ENCODE measurements at places on chromosomes 4 and X. TPM values are rescaled to one million over a fixed set of nuclear protein-coding genes. Genes with fewer than 3 reads are reported as not detected.

DNA sequence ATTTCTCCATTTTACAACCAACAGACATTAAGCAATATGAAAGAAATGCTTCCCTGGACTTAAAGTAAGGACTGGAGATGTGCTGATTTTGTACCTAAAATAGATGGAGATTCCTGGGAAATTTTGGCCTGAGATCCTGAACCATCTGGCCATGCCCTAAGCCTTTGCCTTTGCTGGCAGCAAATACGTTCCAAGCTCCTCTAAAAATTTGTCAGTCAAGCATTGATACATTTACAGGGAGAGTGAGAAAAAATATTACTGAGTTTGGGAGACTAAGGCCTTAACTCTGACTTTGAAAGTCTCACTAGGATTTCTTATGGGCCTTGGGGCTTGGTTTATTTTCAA is 63.9 kb downstream of the FHDC1 start:
- H3K36me3 ChIP-seq: no peaks in the 10 kb centered on the region
- H3K27me3 ChIP-seq: peaks cover 5% of the 10 kb centered on the region
- H3K27ac ChIP-seq: no peak overlapping the region
- no peak overlapping the region for H3K4me3 ChIP-seq
- DNase-seq: no peak
- H3K4me1 ChIP-seq: no peaks in the 10 kb centered on the region

- no peaks in the 10 kb centered on the region for H3K27me3 ChIP-seq
- no peak for DNase-seq
- no peaks in the 10 kb centered on the region for H3K36me3 ChIP-seq
- no peak overlapping the region for H3K27ac ChIP-seq
- no peaks in the 10 kb centered on the region for H3K4me1 ChIP-seq
Measured at GRCh38 chr4:91990726-91991125, 313.0 kb upstream of the GRID2 start.

GRCh38 chr4:184662236-184662635 is 12.7 kb downstream of the PRIMPOL start:
- no peaks in the 10 kb centered on the region for H3K4me1 ChIP-seq
- H3K27me3 ChIP-seq: no peaks in the 10 kb centered on the region
- no peak for DNase-seq

- no peaks in the 10 kb centered on the region for H3K36me3 ChIP-seq
- DNase-seq: no peak
- no peak overlapping the region for H3K27ac ChIP-seq
- H3K4me1 ChIP-seq: peaks cover 10% of the 10 kb centered on the region
- H3K27me3 ChIP-seq: no peaks in the 10 kb centered on the region
Measured at GRCh38 chr4:54961357-54961975, 163.9 kb downstream of the KDR start.

DNA sequence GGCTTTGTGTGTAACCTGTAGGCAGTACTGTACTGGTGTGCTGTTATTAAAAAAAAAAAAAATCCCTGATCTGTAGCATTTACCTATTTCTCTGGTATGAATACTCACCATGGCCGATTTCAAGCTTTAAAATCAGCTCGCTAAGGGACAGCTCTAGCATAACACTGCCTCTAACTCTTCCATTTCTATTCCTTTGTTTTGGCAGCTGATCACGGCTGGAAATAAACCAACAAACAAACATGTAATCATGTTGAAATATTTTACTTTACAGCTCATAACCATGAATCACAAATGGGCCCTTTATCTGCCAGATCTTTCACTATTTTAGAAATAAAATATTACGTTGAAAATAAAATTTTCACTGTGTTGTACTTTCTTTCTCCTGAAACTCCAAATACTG is 60.5 kb upstream of the IL15 start:
- no peaks in the 10 kb centered on the region for H3K4me1 ChIP-seq
- no peak for DNase-seq
- no peak overlapping the region for H3K27ac ChIP-seq
- H3K36me3 ChIP-seq: no peaks in the 10 kb centered on the region
- H3K27me3 ChIP-seq: no peaks in the 10 kb centered on the region

Gene MTTP
- not detected for total RNA-seq

DNA sequence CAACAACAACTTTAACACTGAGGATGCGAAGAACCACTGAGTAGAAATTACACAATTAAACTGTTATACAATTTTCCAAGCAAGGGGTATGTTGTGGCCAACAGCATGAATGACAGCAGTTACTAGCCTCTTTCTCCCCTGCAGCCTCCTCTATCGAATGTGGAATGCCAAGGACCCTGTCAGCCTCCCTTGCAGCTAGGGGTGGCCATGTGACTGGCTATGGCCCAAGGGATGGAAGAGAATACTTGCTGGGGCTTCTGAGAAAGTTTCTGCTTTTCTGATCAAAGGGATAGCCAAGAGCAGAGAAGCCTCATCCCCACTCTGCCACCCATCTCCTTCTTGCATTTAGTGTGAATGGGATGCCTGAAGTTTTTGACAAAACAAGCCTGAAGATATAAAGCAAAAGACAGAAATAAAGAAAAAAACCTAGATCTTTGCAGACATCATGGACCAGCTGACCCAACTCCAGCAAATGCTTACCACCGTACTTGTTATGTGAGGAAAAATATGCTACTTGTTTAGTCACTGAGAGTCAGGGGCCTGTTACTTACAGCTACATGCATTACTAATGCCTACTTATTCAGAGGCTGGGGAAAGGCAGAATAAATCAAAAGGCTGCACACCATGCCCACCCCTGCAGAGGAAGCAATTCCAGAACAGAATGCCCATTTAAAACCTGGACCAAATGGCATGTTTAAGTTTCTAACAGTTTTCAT is 32.0 kb downstream of the DCTD start:
- H3K36me3 ChIP-seq: peaks cover 47% of the 10 kb centered on the region
- no peak overlapping the region for H3K4me3 ChIP-seq
- no peak overlapping the region for H3K27ac ChIP-seq
- no peak for DNase-seq
- no peaks in the 10 kb centered on the region for H3K27me3 ChIP-seq
- no peaks in the 10 kb centered on the region for H3K4me1 ChIP-seq

- peak overlapping the region; percentile 75 for H3K4me3 ChIP-seq
- no peaks in the 10 kb centered on the region for H3K27me3 ChIP-seq
- H3K4me1 ChIP-seq: peaks cover 25% of the 10 kb centered on the region
- no peak for DNase-seq
Measured at GRCh38 chrX:103919270-103919637, 43.2 kb upstream of the TMSB15B start.

- H3K4me1 ChIP-seq: peaks cover 34% of the 10 kb centered on the region
- no peak overlapping the region for H3K4me3 ChIP-seq
- H3K27ac ChIP-seq: no peak overlapping the region
- no peak for DNase-seq
- no peaks in the 10 kb centered on the region for H3K36me3 ChIP-seq
Measured at GRCh38 chr4:2574863-2575262, 38.4 kb downstream of the FAM193A start.

DNA sequence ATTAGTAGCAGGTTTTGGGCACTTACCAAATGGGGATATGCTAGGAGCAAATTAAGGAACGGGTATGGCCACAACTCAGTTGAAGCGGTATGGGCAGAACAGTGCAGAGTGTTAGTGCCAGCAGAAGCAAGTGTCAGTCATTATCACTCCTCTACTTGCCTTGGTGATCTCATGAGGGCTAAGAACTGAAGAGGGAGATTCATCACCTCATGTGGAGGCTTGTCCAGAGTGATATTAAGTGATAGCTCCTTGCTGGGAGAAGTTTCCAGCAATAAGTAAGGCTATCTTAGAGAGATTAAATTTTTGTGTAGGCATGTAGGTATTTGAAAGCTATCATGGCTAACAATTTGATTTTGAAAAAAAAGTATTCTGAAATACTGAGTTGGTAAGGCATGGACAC is 615.4 kb upstream of the SMIM31 start:
- no peak for DNase-seq
- H3K36me3 ChIP-seq: no peaks in the 10 kb centered on the region
- no peaks in the 10 kb centered on the region for H3K27me3 ChIP-seq
- no peak overlapping the region for H3K4me3 ChIP-seq
- no peak overlapping the region for H3K27ac ChIP-seq
- H3K4me1 ChIP-seq: no peaks in the 10 kb centered on the region

DNA sequence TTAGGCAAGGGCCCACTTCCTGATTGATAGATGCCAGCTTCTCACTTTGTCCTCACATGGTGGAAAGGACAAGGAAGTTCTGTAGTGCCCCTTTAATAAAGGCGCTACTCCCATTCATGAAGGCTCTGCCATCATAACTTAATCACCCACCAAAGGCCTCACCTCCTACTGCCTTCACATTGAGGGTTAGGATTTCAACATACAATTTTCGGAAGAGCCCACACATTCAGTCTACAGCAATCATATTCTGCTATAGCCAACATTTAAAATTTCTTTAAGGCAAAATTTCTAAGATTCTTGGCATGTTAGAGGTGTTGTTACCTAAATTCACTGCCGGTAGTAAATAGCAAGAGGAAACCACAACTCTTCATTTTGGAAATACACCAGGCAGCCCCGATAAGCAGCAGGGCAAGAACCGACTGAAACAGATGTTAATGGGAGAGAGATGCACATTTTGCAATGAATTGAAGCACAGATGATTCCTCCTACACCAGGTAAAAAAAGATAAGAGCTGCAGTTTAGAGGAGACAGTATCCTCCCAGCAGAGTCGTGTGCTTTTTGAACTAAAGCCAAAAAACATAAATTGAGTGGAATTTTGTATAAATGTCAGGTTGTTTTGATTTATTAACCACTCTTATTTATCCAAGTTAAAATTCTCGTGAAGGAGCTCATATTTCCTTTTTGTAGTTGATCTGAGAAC is 594.9 kb downstream of the KCTD8 start:
- H3K27ac ChIP-seq: no peak overlapping the region
- DNase-seq: no peak
- no peaks in the 10 kb centered on the region for H3K36me3 ChIP-seq
- no peaks in the 10 kb centered on the region for H3K4me1 ChIP-seq
- H3K4me3 ChIP-seq: no peak overlapping the region
- H3K27me3 ChIP-seq: no peaks in the 10 kb centered on the region

GRCh38 chr4:172899861-172900260 is 268.8 kb upstream of the GALNT7 start:
- no peak overlapping the region for H3K4me3 ChIP-seq
- H3K4me1 ChIP-seq: no peaks in the 10 kb centered on the region
- no peaks in the 10 kb centered on the region for H3K36me3 ChIP-seq
- H3K27ac ChIP-seq: no peak overlapping the region

Gene SRPK3
- not detected for total RNA-seq

Gene WDR45
- total RNA-seq: 78.7 TPM

DNA sequence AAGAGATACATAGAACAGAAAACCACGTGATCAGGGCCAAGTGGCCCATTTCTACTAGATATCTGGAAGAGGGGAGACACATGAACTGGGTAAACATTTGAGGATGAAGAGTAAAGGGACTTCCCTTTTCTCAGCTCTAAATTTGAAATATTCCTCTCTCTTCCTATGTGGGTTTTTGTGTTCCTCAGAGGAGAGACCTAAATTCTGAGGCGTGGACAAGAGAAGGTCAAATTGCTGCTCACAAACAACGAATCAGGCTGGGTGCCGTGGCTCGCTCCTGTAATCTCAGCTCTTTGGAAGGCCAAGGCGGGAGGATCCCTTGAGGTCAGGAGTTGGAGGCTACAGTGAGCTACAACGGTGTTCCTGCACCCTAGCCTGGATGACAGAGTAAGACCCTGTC is 216.0 kb downstream of the PTTG2 start:
- H3K4me3 ChIP-seq: no peak overlapping the region
- H3K4me1 ChIP-seq: peaks cover 38% of the 10 kb centered on the region
- no peak for DNase-seq
- no peaks in the 10 kb centered on the region for H3K27me3 ChIP-seq
- H3K27ac ChIP-seq: no peak overlapping the region
- H3K36me3 ChIP-seq: no peaks in the 10 kb centered on the region

DNA sequence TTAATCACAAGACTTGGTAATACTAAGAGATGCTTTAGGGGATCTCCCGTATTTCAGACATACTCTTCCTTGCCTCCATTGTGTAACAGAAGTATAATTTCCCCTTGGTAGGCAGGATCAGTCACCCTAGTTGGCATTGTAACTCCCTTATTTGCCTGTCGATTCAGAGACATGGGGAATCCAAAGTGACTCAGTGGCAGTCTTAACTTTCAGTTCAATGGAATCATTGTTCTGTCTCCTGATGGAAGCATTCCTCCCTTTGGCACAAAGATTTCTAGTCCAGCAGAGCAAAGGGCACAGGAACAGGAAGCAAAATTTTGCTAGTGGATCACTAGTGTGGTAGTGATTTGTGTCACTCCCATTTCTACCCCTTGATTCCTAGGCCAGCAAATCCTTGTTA is 80.4 kb downstream of the DCUN1D4 start:
- H3K27me3 ChIP-seq: no peaks in the 10 kb centered on the region
- DNase-seq: no peak
- no peaks in the 10 kb centered on the region for H3K36me3 ChIP-seq
- no peak overlapping the region for H3K4me3 ChIP-seq
- no peaks in the 10 kb centered on the region for H3K4me1 ChIP-seq

Measured in CD4-positive, alpha-beta T cell (primary cell).